ENCODE measurements at places on chromosomes 2 and 18.

- DNase-seq, result no peak
These were observed 1.1 kb upstream of the EPC2 start for GRCh38 chr2:148643421-148643820.

DNA sequence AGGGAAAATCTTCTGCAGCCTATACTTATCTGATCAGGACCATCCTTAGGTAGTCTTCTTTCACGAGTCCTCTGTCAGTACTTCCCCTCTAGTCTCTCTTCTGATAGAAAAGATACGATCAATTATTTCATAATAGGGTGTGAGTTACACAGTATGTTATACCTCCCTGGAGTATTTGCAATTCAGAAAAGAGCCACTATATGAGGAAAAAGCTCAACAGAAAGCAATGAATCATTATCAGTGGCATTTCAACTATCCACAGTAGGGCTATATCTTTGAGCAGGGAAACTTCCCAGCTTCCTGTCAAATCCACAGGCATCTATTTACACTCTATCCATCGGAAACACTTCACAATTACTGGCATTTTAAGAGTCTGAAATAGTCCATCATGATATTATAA, 105.3 kb upstream of the ACVR2A start:
- DNase-seq, result no peak

GRCh38 chr2:172457536-172457935, 30.1 kb downstream of the ITGA6 start:
- no peak for DNase-seq

- DNase-seq, result no peak
These were observed 103.4 kb upstream of the RNU4ATAC start for GRCh38 chr2:121427187-121427689.

GRCh38 chr2:128608921-128609880, 290.5 kb upstream of the HS6ST1 start:
- DNase-seq, result no peak

GRCh38 chr2:126661702-126662500, 5.9 kb downstream of the GYPC start:
- no peak for DNase-seq

GRCh38 chr2:102417946-102418345, 5.0 kb upstream of the IL18RAP start:
- DNase-seq, result no peak
